ENCODE measurements at places on chromosomes 13 and 19.

DNA sequence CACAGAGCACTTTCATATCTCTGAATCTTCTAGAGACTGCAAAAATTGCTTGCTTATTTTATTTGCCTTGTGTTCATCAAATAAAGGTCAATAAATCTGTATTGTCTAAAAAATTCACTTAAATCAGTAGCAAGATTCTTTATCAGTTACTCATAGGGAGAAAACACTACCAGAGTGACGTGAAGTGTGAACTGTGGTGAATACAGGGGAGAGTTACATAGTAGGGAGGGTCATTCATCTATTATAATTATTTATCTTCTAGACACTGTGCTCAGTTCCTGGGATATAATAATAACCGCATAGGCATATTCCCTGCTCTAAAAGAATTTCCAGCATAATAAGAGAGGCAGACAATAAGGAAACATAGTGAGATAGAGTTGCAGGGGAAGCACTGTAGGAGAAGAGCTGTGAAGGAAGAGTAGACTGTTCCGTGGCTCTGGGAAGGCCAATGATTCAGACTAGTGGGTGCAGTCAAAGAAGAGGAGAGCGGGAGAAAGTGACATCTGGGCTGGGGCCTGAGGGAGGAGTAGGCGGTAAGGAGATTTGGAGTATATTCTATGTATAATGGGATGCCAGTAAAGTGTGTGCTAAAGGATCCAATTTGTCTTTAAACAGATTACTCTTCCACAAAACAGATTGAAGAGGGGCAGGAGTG lies 84.0 kb upstream of the TDRD3 start:
- DNase-seq, result no peak

GRCh38 chr13:53200075-53200474 lies 171.5 kb downstream of the OLFM4 start:
- no peak for DNase-seq

GRCh38 chr19:35114353-35115176 lies 1.1 kb upstream of the FXYD3 start:
- peak; percentile 79 for DNase-seq

DNA sequence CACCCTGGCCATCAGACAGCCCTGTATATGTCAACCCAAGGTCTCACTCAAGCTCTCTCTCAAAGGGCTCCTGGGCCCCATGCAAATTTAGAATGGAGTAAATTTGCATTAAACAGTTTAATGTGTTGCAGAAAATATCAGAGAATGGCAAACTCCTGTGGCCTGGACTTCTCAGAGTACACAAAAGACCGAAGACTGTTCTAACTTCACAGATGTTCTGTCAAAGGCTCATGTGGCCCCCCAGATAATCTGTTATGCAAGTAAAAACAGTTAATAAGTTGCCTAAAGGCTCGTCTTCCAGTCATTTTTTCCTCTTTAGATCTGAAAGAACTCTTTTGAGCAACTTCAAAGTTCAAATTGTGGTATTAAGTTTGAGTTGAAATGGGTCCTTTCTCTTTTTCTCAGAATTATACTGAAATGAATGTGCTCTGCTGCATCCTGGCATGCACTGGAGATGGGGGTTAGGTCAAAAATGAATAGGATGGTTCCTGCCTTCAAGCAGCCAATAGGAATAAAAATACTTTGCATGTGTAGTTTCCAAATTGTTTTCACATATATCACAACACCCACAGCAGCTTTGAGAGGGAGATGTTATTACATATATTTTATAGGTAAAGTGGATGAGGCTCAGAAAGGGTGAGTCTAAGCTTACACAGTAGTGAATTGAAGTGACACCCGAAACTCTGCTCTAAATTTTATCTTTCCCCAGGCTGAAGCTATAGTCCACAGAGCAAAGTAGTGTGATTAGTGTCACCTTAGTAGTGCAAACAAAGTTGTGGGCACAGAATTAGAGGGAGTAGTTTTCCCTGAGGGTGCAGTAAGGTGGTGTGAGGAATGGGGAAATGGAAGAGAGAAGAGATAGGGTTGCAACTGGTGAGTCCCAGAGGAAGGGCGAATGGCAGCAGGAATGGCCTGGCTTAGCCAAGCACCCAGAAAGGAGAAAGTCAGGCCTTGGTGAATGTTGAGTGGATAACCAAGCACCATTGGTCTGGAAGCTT lies 205.0 kb upstream of the RFC3 start:
- no peak for DNase-seq

DNA sequence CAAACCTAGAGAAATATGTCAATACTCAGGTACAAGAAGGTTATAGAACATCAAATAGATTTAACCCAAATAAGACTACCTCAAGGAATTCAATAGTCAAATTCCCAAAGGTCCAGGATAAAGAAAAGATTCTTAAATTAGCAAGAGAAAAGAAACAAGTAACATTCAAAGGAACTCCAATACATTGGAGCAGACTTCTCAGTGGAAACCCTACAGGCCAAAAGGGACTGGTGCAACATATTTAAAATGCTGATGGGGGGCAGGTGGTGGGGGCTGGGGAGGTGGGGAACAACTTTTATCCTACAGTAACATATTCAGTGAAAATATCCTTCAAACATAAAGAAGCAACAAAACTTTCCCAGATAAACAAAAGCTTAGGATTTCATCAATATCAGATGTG lies 23.1 kb downstream of the ITGBL1 start:
- no peak for DNase-seq

GRCh38 chr13:95426631-95427030 lies 125.4 kb upstream of the ABCC4 start:
- DNase-seq, result no peak

GRCh38 chr19:4328243-4328990 lies 10.2 kb downstream of the STAP2 start:
- peak; percentile 97 for DNase-seq

DNA sequence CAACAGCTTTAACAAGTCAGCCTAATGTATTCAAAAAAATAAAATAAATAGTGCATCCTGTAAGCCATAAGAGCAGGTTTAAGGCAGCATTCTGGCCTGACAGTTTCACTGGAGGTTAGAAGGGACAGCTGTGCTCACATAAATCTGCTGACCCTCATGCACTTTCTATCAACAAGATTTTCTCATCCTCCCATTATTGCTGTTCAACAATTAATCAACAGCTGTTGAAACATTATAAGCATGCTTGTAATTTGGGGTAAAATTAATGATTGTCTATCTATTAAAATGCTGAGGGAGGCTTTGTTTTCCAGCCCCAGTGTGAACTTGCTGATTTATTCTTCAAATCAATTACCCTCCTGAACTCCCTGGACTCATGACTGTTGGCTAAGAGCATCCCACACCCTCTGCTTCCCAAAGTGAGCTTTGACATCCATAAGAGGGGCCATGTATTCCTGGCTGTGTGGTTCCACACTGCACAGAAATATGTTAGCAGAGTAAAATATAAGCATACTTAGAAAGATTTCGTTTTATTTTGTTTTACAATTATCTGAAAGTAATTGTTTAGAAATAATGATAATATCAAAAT lies 492.4 kb downstream of the EFNB2 start:
- DNase-seq, result no peak

- peak; percentile 14 for DNase-seq
These were observed 442 bp upstream of the FGF14 start for GRCh38 chr13:102402290-102402689.

- no peak for DNase-seq
These were observed 2.3 kb downstream of the ACP4 start for GRCh38 chr19:50792272-50793250.

GRCh38 chr13:56670563-56670962 lies 470.2 kb upstream of the PRR20A start:
- no peak for DNase-seq

GRCh38 chr13:47774671-47774994 lies 226.4 kb downstream of the SUCLA2 start:
- DNase-seq, result no peak

GRCh38 chr19:37987356-37988332 lies 80.6 kb downstream of the SIPA1L3 start:
- no peak for DNase-seq

DNA sequence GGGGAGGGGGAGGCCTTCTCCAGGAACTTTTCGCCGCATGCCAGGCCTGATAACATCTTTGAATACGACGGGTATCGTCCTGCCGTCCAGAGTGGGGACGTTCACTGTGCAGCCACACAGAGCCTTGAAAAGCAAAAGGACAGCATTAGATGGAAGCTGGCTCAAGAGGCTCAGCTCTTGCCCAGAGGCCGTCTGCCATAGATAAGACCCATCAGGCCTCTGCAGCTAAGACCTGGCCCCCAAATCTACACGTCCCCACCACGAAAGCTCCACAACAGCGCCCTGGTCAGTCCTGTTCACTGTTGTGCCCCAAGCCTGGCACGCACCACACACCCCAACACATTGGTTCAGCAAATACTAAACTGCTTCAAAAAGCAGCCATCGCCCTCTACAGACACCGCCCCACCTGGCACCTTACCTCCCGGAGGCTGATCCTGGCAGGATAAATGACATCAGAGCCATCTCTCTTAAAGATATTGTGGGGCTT lies 2.1 kb downstream of the DNAJB1 start:
- peak; percentile 24 for DNase-seq

DNA sequence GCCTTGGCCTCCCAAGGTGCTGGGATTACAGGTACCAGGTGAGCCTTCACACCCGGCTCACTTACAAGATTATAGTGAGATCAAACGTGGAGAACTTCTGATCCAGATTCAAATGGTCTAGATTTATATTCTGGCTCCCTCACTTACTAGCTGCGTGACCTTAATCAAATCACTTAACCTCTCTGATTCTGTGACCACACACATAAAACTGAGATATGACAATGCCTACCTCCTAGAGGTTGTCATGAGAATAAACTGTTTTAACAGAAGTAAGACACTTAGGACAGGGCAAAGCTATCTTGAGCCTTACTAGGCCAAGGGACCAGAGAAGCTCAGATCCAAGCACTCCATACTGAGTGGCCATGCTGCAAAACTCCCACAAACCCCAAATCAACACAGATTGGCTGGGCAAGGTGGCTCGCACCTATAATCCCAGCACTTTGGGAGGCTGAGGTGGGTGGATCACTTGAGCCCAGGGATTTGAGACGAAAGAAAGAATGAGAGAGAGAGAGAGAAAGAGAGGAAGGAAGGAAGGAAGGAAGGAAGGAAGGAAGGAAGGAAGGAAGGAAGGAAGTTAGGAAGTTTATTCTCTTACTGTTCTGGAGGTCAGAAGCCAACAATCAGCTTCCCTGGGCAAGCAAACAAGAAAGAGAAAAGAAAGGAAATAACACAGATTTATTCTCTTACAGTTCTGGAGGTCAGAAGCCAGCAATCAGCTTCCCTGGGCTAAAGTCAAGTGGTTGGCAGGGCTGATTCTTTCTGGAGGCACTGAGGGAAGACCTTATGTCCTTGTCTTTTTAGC lies 46.1 kb upstream of the MAP3K10 start:
- DNase-seq, result no peak

DNA sequence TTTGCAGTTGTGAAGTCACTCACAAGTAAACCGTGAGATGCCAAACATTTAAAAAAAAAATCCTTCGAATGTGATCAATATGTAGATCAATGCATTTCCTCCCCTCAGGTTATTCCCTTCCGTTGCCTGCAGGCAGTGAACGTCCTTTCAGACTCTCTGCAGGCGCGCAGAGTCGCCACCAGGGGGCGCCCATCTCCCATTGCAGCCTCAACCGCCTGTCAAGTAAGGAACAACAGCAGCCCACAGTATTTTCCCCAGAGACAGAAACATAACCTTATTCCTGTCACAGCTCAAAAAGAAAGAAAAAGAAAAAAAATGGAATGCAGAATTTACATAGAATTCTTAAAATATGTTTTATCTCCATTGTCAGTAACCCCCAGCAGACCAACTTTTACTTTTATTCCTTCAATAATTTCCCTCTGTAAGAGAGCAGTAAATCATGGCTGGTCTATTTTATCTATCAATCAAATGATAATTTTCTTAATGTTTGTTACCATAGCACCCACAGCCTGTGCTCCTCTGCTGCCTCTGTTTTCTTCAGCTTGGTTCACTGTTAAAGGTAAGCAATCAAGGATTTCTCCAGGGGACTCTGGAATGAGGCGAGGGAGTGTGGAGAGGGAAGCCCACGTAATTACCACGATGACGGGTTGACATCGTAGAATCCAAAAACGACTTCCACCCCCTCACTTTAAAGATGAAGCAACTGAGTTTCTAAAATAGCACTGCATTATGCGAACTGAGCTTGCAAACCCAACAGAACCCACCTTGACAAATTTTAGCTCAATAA lies 637.6 kb upstream of the ARGLU1 start:
- peak; percentile 51 for DNase-seq

DNA sequence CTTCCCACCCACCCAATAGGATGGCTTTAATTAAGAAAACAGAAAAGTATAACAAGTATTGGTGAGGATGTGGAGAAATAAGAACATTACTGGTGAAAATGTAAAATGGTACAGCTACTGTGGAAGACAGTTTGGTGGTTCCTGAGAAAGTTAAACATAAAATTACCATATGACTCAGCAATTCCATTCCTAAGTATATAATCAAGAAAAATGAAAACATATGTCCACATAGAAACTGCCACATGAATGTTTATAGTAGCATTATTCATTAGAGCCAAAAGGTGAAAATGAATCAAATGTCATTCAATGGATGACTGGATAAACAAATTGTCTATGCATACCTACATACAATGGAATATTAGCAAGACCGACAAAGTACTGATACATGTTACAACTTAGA lies 16.9 kb downstream of the DZIP1 start:
- DNase-seq, result no peak

- DNase-seq, result no peak
These were observed 65.0 kb downstream of the ARHGEF7 start for GRCh38 chr13:111179908-111180760.

DNA sequence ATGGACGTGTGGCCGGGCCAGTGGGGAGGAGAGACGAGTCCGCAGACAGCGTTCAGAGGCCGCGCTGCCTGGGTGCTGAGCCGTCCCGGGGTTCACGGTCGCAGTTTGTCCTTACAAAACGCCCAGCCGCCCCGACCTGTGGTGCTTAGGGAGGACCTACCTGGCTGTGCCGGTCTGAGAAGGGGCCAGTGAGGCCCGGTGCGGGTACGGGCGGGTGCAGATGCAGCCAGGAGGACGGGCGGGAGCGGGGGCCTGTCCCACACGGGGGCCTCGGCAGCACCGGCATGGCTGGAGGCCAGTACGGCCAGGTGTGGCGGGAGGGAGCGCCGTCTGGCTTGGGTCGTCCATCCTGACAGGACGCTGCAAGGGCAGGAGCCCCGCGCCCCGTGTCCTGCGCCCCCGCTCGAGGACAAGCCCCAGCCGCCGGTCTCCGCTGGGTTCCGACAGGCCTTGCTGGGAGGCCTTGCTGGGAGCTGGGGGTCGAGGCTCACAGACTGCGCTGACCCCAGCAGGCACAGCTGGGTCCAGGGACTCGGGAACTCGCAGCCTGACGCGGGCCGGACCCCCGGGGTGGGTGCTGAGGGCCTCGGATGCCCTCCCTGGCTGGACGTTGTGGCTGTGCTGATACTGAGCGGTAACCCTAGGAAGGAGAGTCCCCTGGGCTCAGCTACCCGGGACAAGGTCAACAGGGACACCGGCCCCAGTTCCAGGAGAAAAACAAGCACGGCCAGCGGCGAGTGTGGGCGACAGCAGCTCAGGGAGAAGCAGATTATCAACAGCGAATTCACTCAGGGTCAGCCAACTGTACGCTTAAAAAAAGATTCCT lies 5.3 kb upstream of the PROZ start:
- peak; percentile 30 for DNase-seq

DNA sequence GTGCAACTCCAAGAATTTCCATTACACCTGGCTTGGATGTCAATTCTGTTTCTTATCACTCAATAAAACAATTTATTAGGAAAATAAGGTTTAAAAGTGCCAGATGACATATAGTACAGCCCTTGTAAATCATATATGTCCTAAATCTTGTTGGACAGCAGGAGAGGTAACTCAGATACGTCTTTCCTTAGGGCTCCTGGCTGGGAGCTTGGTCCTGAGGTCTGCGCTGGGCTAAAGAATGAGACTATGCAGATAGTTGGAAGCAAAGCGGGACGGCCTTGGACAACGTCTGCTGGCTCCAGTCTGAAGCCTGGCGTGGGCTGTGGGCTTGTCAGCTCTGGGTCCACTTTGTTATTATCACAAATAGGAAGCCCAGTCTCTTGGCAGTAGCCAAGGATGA lies 377.0 kb downstream of the DLEU7 start:
- no peak for DNase-seq

Data from CD4-positive, alpha-beta T cell treated with Interleukin-17A for 4 hours (primary cell).